ENCODE measurements at places on chromosomes 2 and 18.

- DNase-seq: no peak
These were observed 19.5 kb downstream of the TRAF3IP1 start for GRCh38 chr2:238339814-238340213.

DNA sequence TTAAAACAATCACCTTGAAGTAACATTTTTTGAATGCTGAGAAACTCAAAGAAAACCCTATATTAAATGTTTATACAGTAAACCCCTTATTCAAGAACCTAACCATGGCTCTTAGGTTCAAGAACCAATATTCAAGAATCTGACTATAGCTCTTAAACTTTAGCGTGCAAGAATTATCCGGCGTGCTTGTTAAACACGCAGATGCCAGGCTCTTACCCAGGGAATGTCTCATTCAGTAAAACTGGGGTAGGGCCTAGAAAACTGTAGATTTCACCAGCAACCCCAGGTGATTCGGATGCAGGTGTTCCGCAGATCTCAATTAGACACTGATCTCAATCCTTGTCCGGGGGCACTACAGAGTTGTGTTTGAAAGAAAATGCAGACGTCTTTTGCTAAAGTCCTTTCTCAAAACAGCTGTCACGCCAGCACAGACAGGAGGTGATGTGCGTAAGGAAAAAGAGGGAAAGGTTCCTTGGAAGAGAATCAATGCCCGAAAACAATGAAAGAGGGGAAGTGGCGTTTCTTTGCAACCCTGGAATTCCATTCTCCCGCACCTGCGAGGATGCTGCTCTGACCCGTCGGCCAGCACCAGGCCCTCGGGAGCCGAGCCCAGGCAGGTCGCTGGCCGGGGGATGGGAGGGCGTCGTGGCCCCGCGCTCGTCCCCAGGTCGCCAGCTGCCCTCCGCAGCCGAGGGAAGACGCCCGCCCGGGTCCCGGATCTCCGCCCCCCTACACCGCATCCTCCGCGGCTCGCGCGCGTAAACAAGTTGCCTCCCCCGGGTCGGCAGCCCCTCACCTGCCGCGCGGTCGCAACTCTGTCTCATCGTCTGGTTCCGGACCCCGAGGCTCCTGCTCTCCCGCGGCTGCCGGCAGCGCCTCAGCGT, 851 bp downstream of the EIF2AK3 start:
- DNase-seq: no peak

DNA sequence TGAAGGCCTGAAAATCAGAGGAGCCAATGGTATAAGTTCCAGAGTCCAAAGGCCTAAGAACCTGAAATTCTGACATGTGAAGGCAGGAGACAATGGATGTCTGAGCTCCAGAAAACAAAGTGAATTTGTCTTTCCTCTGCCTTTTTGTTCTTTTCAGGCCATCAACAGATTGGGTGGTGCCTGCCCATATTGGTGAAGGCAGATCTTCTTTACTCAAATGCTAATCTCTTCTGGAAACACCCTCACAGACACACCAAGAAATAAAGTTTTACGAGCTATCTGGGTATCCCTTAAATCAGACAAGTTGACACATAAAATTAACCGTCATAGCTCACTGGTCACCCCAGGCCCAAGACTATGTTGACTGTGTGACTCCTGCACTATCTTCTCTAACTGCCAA, 163.8 kb upstream of the NCKAP5 start:
- DNase-seq: no peak

GRCh38 chr2:203532957-203533658, 2.0 kb downstream of the RAPH1 start:
- no peak for DNase-seq

- DNase-seq: no peak
These were observed 8.0 kb downstream of the SFXN5 start for GRCh38 chr2:73063472-73063871.

DNA sequence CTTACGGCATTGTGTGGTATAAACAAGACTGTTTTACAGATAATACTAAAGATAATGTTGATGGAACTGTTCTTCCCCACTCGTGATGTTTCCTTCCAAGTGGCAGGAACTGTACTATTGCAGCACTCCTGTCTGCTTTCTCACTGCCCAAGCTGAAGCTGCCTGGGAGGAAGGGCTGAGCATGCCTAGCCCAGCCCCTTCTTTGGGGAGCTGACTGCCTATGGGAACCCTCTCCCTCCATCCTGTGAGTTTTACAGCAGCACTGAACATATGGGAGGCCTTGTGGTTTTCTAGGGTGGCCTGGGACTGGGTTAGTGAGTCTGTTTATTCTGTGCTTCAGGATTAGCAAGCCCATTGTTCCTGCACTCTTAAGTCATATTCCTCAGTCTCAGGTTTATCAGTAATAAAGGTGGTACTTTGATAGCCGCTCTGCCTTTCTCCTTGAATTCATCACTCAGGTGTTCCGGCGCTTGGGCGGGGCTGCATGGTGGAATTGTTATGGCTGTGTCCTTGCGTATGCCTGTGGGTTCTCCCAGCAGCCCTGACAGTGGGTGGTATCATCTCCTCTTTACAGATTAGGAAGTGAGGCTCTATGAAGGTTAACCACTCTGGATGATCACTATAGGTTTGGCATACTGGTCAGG, 379.7 kb downstream of the PTPRM start:
- no peak for DNase-seq

DNA sequence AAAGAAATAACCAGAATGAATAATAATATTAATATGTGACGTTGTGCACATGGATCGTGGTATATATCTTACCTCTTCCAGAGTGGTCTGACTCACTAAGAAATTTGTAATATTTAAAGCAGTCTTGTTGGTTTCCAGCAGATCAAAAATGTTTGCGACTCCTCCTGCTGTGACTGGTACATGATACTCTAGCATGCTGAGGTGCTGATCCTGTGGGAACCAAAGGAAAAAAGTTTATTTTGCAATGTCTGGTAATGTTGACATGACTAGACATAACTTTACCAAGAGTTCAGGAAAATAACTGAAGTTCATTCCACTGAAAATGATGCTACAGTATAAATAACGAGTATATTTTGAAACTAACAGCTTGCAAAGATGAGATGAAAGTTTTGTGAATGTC, 124.5 kb upstream of the BARD1 start:
- no peak for DNase-seq

DNA sequence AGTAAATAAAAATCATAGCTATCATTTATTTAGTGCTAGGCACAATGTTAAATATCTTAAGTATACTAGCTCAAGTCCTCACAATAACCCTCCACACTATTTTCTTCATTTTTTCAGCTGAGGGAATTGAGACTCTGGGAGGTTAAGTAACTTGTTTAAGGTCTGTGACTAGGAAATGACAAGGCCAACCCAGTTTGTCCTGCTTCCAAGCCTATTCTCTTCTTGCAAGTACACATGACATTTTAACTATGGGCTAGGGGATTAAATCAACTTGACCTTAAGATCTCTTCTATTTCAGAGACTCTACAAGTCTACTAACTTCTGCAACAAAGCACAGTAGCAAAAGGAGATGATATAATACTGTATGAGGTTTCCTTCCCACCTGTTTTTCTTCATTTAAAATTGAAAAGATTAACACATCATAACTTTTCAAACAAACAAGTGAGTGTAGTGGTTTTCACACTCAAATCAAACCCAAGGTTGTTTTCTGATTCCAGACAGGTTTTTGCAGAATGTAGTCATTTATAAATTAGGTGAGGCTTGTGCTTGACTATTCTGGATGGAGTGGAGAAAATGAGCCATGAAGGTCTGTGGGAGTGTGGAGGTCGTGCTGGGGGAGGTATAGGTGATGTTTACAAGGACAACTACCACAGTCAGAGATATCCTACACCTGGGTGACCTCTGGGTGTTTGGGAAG, 57.0 kb downstream of the CD28 start:
- DNase-seq: no peak

DNA sequence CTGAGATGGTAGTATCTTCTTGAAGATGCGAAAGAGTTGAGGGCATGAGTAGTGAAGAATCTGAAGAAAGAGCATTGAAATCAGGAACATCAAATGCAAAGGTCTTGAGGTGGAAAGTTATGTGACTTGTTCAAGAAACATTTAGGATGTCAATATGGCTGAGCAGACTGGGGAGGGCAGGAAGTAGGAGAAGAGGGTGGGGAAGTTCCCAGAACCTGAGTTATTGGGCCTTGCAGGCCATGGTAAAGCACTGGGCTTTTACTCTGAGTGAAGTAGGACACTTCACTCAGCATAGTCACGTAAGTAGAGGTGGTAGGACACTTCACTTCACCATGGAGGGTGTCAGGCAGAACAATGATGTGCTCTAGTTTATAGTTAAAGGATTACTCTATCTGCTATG, 11.8 kb upstream of the MYL12A start:
- no peak for DNase-seq

DNA sequence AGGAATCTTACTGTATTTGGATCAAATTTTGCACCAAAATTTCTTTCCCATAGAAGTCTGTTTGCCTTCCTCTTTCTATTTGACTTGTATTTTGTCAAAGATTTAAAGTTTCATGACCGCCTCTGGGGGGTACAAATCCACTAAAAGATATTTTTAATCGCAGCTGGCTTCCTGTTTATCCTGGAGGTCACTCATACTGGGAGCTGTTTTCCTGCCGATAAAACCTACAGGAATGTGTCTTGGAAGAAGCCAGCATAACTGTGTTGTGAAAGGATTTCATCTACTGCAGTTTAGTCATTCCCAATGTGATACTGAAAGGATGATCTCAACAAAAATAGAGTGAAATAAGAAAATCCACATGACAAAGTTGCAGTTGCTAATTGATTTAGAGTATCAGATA, 184.0 kb downstream of the RIT2 start:
- no peak for DNase-seq

DNA sequence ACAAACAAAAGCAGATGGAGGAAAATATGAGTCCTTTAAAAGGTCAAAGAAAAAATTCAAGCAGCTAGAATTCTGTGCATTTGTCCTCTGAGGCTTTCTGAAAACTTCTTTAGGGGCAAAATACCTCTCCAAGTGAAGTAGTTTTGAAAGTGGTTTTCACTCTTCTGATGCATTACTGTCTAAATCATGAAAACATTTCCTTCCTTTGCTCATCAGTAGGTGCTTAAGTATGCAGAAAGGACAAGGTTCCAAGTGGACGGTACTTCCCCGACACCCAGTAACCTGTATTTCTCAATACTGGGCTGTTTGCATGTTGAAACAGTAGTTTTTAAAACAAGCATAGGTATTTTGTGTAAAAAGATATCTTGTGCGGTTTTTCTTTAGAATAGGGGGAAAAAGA, 189.1 kb upstream of the ERBB4 start:
- no peak for DNase-seq

- DNase-seq: no peak
These were observed 24.1 kb downstream of the CFLAR start for GRCh38 chr2:201139836-201140604.

DNA sequence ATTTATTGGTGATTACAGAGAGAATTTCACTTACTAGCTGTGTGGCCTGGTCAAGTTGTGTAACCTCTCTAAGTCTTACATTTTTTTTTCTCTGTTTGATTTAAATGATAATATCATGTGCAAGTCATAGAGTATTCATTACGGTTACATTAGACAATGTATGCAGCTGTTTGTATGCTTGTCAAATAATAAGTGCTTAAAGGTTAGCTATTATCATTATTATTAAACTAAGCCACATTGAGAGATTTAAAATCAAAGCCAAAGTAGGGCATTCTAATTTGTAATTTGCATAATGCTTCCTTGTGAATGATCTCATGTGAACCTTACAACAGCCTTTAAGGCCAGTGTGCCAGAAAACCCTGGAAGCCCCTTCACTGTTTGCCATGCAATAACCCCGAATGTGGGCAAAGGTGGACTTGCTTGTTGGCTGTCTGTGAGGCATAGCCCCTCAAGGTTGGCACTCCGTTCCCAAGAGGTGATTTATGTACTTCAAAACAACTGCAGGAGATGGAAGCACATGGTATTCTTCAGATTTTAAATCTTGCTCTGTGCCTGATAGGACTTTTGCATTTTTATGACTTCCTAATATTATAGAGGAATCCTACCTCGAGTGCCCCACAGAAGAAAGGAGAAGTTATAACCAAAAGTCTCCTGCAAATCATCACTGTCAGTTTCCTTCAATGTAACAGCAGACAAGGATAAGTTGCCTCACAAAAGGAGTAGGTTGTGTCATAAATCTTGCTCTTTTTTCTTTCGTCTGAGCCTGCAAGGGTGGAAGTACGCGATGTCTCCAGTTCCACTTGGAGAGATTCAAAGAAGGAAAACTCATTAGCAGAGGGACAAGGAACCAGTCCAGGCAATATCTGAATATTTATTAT, 272.0 kb downstream of the TGIF1 start:
- DNase-seq: no peak

DNA sequence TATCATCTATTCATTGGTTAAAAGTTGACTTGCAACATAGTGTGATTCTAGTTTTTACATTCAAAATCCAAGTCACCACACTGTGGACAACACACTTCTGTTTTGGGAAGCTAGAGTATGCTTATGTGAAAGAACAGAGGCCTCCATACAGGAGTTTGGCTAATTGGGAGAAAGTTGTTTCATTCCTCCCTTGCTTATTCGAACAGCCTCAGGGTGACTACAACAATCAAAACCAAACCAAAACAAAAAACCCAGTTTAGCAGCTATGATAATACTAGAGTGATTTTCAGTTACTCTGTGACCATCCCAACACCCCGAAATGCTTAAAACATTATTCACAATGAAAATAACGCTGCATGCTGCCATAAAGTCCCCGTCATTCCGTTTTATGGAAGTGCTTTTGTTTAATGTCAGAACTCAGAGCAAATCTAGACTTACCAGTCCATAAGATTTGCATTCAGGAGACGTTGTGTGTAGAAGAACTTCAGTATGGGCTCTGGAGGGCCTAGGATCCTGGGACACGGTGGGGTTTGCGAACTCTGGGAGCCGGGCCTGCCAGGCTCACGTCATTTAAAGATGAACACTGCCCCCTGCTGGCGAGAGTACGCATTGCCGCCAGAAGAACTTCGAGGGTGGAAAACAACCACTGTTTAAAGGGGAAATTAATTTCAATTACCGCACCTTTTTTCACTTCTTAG, 111.4 kb downstream of the FTCDNL1 start:
- no peak for DNase-seq

- no peak for DNase-seq
These were observed 295.3 kb downstream of the CDH7 start for GRCh38 chr18:66046032-66046602.

DNA sequence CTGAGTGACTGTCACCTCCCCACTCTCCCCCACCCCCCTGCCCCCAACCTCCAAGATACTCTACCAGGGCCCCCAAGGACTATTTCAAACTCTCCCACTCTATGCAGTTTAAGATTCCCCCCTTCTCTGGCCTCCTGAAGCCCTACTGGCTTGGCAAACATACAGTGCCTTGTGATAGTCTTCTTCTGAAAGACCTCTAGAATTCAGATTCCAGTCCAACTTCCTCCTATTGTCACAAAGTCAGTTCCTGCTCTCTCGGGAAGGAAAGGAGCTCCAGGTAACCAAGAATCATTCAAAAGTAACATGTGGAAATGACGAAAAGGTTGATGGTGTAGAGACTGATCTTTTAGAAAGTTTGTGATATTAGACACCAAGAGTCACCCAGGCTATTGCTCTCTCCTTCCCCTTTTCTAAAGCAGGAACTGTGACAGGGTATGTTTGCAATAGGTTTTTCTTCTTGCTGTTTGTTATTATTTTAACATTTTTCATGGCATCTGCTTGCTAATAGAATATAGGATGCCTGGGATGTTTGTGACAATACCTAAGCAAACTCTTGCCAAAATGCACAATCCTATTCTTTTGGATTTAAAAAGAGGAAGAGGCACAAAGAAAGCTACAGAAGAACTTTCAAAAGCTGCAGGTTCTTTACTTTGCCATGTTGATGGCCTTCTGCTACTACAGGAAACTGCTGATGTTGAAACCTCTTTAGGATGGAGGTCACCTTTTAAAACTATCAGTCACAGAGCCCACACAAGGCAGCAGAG, 93.5 kb upstream of the MGAT4A start:
- DNase-seq: no peak

GRCh38 chr2:120685066-120685973, 50.3 kb upstream of the GLI2 start:
- no peak for DNase-seq

Measured in cerebellar nuclear complex (tissue), 1 donor.